ENCODE measurements at places on chromosomes 4 and X.

GRCh38 chrX:20320461-20321159 lies 53.9 kb upstream of the RPS6KA3 start:
- DNase-seq: no peak

GRCh38 chr4:74474345-74475090 lies 29.6 kb downstream of the AREG start:
- peak; percentile 22 for DNase-seq

DNA sequence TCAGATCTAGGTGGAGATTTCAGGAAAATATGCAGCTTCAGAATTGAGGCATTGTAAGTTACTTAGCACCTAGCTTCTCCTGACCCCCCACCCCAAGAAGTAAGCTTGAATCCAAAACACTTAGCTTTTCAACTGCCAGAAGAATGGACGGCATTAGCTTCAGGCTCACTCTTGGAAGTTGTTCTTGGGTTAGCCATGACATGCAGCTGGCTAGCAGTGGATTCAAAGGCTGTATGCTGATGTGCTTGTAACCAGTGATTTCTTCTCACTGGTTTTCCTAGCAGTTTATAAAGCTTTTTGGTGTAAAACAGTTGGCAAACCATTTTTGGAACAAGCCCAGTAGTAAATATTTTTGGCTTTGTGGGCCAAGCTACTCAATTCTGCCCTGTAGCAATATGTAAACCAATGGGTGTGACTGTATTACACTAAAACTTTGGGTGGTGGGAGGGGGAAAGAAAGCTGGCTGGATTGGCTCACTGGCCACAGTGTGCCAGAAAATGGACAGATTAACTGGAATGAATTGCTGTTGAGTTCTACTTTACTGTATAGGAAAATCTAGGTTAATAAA lies 85.6 kb downstream of the SHROOM2 start:
- no peak for DNase-seq

- DNase-seq: no peak
Measured at GRCh38 chrX:47503151-47503550, 20.1 kb upstream of the ZNF41 start.

- no peak for DNase-seq
Measured at GRCh38 chr4:12545812-12546211, 938.3 kb downstream of the RAB28 start.

DNA sequence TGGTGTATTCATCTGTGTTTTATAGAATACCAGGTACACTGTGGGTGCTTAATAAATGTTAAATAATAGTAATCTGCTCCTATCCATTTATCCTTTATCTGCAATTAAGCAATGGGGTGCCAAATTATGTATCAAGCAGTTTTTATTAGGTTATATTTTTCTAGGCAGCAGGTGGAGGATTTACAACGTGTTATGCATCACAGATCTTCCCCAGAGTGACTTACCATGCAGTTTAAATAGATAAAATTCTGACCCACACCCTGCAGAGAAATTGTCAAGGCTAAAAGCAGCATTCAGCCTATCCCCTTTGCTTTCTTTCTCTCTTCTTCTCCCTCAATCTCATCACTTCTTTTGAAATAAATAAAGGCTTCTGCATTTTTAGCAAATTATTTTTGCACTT lies 306.4 kb downstream of the CXXC4 start:
- DNase-seq: no peak

DNA sequence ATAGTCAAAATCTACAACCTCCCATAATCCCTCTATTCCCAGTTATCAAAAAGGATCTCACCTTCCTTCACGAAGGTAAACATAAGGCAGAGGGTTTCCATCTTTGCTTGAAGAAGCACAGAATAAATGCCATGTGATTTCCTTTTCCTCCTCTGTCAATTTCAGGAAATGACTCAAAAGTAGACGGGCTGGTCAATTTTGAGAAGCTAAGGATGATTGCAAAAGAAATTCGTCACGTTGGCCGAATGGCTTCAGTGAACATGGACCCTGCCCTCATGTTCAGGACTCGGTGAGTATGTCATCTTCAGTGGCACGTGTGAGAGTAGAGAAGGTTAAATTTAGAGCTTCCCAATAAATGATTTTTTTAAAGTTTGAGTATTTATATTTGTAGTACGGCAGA lies 240.2 kb downstream of the RAPGEF2 start:
- DNase-seq: no peak

GRCh38 chr4:87122252-87122651 lies 98.2 kb downstream of the KLHL8 start:
- no peak for DNase-seq

DNA sequence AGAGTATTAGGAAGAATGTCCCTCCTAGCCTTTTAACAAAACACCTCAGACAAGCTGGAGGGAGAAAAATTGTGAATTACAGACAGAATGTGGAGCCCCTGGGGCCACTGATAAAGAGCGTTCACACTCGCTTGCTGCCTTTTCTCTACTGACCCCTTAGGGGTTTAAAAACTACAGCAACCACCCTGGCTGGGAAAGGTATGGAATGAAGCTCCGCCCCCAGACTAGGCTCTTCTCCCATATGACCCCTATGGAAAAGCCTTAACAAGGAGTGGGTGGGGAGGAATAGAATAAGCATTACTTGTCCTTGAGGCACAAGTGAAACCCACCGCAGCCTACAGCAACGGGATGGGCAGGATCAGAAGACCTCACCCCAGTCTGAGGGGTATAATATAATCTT lies 26.3 kb downstream of the ANKRD50 start:
- no peak for DNase-seq

GRCh38 chr4:41305476-41305875 lies 48.7 kb downstream of the UCHL1 start:
- no peak for DNase-seq

DNA sequence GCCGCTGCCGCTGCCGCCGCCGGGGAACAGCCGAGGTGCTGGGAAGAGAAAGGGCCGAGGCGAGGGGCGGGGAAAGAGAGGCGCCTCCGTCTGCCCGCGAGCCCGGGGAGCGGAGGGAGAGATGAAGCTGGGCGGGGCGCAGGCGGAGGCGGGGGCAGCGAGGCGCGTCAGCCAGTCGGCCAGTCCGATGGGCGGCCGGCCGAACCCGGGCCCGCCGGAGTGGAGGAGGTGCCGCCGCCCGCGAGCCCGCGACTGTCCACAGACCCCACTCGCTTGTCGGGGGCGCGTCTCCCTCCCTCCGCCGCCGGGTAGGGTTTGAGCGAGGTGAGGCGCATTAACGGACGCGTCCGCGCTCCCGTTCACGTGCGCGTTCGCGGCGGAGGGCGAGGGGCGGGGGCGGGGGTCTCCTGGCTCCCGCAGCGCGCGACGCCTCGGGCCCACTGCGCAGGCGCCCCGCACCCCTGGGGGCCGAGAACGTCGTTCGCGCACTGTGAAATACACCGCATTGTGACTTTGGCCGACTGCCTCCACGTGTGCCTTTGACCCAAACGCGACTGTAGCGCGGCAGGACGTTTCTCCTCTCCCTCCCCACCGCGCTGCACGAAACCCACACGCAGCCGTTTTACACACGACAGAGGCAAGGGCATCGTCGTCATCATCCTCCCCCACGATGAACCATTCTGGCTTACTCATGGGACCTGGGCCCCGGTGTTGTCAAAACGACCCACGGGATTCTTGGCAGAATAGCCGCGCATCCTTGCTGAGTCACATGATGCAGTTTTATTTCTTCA lies at the start of gene NUDT11:
Gene NUDT11 (minus strand): TSS at position 92 of the 791 bp plus-strand sequence. CDS start 148 bp downstream, outside the sequence.
- DNase-seq: peak; percentile 70

DNA sequence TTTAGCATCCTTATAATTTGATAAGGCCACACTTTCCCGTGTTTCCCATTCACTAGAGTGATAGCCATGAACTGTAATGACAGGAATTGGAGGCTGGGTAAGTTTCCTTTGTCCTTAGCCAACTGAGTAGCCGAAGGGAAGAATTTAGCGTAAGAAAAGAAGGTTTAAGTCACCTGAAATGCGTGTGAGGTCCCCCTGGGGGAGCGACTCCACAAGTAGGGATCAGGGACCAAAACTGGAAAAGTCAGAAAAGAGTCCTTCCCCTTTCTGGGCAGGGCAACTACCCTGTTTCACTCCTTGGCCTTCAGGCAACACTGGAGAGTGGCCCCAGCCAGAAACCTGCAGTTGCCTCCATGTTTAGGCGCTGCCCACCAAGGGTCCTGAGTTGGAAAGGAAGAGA lies 81.6 kb upstream of the MED14 start:
- no peak for DNase-seq

GRCh38 chr4:150345207-150345744 lies 236.7 kb upstream of the MAB21L2 start:
- DNase-seq: no peak

DNA sequence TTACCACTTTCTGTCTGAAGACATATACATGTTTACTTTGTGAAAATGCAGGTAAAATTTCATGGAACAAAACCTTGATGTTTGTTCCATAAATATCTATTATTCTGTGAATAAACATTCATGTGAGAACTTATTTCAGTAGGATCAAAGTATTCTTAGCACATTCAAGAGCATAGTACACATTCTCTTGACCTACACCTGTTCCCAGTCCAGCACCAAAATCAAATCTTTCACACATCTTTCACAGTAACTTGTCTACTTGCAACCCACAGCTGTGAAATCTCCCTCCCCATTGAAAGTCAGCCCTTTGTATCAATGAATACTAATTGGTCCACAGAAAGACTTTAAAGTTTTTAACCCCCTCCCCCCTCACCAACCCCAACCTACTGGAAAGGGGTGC lies 283.2 kb downstream of the GPC3 start:
- DNase-seq: no peak

- DNase-seq: no peak
Measured at GRCh38 chr4:25580633-25581467, 74.8 kb upstream of the SLC34A2 start.

DNA sequence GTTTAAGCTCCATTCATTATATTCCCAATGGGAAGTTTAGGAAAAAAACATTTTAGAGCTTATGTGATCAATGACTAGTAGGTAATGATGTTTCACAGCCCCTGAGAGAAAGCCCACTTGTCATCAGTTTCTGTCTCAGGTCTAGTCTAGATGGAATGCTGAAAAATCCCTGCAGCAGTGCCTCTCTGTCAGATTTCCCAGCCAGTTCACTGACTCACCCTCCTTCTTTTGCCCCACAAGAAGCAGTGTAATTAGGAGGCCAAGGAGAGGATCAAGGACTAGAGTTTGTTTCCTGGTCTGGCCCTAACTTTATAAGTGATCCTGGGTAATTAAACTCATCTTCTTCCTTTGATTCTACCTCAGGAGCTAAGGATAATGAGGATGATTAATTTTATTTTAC lies 118.7 kb upstream of the ANXA3 start:
- peak; percentile 23 for DNase-seq

GRCh38 chr4:524196-524595 lies 25.2 kb downstream of the PIGG start:
- DNase-seq: no peak

GRCh38 chr4:118389721-118390120 lies 36.9 kb upstream of the PRSS12 start:
- DNase-seq: no peak

DNA sequence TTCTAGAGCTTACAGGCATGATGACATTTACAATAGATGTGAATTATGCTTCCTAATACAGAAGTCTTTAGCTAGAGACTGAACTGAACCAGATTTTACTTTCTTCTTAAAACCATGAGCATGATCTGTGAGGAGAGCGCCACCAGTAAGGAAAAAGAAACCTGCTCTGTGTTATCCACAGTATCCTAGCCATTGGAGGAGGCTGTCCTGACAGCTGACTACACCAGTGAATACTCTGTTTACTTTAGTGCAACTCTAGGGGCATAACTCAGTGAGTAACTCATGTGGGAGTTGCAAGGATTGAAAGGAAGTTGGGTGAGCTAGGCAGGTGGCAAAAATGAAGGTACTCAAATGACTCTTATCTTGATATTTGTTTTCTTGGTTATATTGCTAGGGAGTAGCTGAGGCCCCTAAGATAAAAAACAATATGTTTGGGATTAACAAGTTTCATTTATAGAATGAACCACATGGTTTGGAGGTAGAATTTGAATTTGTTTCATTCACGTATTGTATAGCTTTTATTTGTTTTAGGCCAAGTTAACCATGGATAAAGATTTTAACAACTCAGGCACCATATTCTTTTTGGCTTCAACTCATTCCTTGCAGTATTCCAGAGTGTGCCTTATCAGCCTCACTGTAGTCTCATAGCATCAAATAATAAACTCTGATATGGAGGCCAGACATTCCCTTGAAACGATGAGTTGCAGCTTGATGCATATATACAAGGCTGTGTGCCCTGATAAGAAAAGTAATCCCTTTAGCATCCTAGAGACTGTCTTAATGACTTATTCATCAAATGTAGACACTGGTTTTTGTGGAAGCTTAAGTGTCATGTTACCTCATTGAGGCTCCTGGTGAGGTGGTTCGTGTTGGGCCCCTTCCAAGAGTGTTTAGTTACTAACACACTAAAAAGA lies 2.5 kb downstream of the BMP3 start:
- no peak for DNase-seq

- DNase-seq: no peak
Measured at GRCh38 chr4:1214101-1215095, 34.5 kb downstream of the CTBP1 start.

DNA sequence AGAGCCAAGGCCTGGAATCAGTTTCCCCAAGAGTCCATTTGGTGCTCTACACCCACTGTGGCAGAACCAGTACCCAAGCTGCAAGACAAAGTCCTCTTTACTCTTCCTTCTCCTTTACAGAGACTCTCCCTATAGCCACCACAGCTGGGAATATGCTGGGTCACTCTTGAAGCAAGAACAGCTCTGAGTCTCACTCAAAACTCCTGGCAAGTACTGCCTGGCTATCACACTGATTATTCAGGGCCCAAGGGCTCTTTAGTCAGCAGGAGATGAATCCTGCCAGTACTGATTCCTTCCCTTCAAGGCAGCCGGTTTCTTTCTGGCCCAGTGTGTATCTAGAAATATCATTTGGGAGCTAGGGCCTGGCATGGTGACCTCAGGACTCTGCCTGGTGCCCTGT lies 130.9 kb downstream of the AR start:
- DNase-seq: no peak
